RPMI7951 (cell line): ENCODE measurements at places on chromosomes 16 and 17. TPM values are rescaled to one million over a fixed set of nuclear protein-coding genes. Genes with fewer than 3 reads are reported as not detected.

The ABCC1 gene
- total RNA-seq = 5.2 and 6.4 TPM in 2 replicates

The PAGR1 gene
- 20.5 and 22.8 TPM in 2 replicates for total RNA-seq

The HOXB1 gene
- not detected in 2 replicates for total RNA-seq

The YPEL2 gene
- total RNA-seq = 1.5 and 1.9 TPM in 2 replicates

The CBLN1 gene
- total RNA-seq = not detected in 2 replicates

The SLC9A5 gene
- total RNA-seq = 0.98 and 1.1 TPM in 2 replicates

The MMP28 gene
- not detected in 2 replicates for total RNA-seq

The TPPP3 gene
- total RNA-seq = 0.24 and 0.29 TPM in 2 replicates
